Kidney tubule cell (primary cell): ENCODE measurements at places on chromosomes 2 and 18.

- DNase-seq = no peak
Observed at GRCh38 chr2:119536211-119536610, 8.0 kb upstream of the CFAP221 start.

- DNase-seq = no peak
Observed at GRCh38 chr18:74529378-74529777, 4.9 kb upstream of the CNDP1 start.

GRCh38 chr18:52970686-52971085 lies 630.7 kb downstream of the DCC start:
- DNase-seq = no peak

- DNase-seq = no peak
Observed at GRCh38 chr2:120230515-120231471, 7.6 kb upstream of the TMEM185B start.

DNA sequence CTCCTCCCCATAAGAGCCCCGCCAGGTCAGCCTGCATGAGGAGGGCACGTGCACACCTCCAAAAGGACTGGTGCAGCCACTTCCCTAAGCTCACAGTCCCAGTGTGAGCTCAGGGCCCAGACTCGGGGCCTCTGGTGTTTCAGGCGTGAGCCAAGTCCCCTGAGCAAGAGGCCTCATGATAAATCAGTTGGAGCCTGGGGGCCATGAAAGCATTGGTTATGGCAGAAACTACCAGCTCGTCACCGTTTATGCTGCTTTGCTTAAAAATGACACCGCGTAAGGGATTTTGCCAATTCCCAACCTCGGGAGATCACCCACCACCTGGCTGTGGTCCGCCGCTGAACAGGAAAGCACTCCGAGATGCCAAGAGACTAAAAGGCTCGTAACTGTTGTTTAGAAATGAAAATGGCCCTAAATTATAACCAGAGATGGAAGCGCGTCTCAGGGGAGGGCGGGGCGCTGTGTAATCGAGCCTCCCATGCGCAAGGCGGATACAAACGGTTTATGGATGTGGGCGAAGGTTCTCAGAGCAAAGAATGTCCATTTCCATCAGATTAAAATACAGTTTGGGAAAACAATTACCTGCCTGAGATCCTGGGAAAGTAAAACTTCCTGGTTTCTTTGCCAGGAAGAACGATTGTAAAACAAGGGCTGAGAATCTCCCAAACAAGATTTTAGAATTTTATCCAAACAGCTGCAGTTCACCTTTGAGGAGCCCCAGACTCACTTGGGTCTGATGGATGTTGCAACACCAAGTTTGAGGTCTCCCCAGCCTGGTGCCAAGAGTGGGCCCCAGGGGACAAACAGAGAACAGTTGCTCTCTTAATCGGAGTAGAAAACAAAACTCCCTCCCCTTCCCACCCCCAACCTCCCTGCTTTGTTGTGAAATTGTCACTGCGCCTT lies 141.4 kb downstream of the BCL2 start:
- no peak for DNase-seq

- peak; percentile 93 for DNase-seq
Observed at GRCh38 chr18:58394046-58394445, 234.8 kb downstream of the ALPK2 start.

GRCh38 chr2:102080451-102081242 lies 61.9 kb upstream of the IL1R1 start:
- peak; percentile 67 for DNase-seq

DNA sequence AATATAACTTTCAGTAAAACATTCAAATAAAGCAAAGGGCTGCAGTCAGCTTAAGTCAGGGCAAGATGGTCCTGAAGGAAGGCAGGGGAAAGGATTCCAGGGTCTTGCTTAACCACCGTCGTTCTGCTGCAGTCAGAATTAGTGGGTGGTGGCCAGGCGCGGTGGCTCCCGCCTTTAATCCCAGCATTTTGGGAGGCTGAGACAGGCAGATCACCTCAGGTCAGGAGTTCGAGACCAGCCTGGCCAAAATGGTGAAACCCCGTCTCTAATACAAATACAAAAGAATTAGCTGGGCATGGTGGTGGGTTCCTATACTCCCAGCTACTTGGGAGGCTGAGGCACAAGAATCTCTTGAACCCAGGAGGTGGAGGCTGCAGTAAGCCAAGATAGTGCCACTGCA lies 6.8 kb downstream of the SLC19A3 start:
- no peak for DNase-seq

DNA sequence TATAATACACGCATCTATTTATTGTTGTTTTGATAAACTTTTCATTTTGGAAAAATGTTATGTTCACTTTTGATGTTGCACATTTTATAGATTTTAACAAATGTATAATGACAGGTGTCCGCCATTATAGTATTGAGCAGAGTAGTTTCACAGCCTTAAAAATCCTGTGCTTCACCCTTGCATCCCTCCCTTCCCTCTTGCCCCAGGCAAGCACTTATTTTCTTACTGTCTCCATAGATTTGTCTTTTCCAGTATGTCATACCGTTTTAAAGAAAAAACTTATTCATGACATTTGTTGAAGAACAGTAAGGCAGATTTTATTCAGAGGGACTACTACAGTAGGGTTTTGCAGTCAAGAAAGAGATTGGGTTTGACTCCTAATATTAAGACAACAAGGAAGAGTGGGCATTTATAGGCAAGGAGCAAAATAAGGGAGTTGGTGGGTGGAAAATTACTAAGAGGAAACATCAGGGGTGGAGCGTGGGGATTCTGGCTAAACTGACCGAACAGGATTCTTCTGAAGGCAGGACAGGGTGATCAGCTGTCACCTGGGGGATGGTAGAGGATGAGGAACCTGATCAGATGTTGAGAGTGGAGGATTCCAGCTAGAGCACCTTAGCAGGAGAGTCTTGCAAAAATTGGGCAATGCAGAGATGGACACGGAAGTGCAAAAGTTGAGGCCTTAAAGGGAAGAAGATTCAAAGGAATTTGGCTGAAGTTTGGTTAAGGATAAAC lies 108.8 kb downstream of the NCK2 start:
- DNase-seq = peak; percentile 20

- DNase-seq = no peak
Observed at GRCh38 chr18:33653231-33653630, 75.2 kb downstream of the ASXL3 start.

- peak; percentile 39 for DNase-seq
Observed at GRCh38 chr18:62637807-62638687, 77.3 kb upstream of the PHLPP1 start.

GRCh38 chr2:38751596-38752410 lies 642 bp upstream of the SRSF7 start:
- no peak for DNase-seq

DNA sequence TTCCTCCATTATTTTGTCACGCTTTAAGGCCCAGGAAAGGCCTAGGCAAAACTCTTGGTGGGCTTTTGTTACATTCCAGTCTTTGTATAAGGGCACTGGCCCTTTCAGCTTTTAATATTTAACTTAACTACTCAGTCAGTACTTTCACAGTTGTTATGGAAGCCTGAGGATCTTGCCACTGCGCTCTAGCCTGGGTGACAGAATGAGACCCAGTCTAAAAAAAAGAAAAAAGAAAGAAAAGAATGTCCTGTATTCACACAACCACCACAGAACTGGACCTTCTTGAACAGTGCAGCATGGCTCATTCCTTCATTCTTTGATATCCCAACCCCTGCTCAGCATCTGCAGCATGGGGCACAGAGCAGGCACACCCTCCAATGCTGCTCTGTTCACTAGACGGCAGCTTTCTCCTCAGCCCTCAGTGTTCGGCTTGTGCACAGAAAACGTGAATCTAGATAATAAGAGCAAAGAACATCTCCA lies 93.4 kb upstream of the MSH2 start:
- DNase-seq = peak; percentile 57

DNA sequence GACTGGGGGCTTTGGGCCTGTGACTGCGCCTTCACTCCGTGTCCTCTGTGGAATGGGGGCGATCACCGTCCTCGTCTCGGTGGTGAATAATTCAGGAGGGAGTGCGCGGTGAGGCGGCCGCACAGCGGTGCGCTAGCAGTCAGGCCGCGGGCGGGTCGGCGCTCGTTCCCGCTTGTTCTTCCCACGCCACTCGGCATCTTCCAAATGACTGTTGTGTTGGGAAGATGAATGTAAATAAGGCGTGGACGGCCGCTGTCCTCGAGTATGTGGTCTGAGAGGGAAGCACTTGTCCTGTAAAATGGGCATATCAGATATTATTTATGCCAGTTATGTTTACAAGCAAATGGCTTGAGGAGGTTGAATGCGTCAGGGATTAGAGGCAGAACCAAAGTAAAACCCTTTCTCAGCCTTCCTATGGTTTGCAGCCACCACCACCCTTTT lies 608 bp upstream of the VPS4B start:
- DNase-seq = no peak

GRCh38 chr2:239035361-239035814 lies 187.5 kb downstream of the TWIST2 start:
- DNase-seq = peak; percentile 11

DNA sequence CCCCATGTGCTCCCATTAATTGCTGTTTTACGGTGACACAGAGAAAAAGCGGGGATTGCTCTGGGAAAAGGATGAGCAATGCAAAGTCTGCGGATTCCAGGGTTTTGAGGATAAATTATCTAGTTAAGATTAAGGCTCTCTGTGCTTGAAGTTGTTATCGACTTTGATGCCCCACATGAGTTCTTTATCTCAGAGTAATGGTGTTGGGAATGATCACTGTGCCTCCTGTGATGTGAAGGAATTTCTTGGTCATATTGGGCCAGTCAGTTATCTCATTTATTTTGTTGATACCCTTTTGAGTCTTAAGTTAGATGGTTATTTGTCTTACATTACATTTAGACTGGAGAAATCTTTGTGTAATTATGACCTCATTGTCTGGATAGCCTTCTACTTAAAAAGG lies 184.6 kb upstream of the MEX3C start:
- DNase-seq = no peak

GRCh38 chr2:6654279-6654678 lies 211.4 kb downstream of the CMPK2 start:
- no peak for DNase-seq

- no peak for DNase-seq
Observed at GRCh38 chr18:77981874-77982273, 732.2 kb downstream of the GALR1 start.

DNA sequence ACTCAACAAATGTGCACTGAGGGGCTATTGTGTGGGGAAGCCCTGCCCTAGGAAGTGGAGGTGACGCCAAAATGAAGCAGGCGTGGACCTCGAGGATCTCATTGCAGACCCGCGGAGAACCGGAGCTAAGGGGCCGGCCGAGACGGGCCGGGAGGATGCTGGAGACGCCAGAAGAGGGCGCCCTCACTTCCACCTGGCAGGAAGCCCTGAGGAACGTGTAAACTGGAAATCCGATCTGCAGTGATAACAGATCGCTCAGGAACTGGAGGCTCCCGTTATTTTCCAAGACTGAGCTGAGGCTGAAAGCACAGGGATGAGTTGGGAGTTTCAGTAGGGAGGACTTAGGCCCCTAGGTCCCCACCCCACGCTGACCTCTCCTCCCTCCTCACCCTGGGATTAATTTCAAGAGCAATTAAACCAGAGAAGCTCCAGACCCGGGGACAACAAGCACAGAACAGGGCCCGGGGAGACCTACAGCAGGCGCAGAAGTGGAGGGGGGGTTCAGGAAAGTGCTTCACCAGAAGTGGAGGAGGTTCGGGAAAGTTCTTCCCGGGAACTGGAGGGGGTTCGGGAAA lies 7.7 kb upstream of the COL6A3 start:
- DNase-seq = peak; percentile 78

- no peak for DNase-seq
Observed at GRCh38 chr18:681985-682384, 24.5 kb downstream of the TYMS start.

GRCh38 chr2:6080932-6081753 lies 389.0 kb downstream of the SOX11 start:
- DNase-seq = no peak

DNA sequence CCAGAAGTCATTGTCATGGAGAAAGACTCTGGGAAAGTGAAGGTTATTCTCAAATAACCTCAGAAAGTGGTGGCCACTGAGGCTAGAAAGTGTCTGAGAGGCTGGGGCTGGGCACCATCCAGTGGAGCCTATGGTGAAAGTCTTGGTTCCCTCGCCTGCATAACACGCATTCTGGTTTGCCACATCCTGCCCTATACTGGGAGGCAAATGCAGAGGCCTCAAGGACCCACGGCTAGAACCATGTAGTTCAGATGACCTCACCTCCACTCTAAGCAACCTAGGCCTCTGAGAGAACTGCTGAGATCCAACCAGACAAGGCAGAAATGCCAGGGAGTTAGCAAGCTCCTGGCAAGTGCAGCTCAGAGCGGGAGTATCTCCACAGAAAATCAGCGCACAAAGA lies 5.1 kb downstream of the ITGB6 start:
- peak; percentile 33 for DNase-seq

- no peak for DNase-seq
Observed at GRCh38 chr2:172090044-172090961, 5.0 kb downstream of the DLX1 start.

DNA sequence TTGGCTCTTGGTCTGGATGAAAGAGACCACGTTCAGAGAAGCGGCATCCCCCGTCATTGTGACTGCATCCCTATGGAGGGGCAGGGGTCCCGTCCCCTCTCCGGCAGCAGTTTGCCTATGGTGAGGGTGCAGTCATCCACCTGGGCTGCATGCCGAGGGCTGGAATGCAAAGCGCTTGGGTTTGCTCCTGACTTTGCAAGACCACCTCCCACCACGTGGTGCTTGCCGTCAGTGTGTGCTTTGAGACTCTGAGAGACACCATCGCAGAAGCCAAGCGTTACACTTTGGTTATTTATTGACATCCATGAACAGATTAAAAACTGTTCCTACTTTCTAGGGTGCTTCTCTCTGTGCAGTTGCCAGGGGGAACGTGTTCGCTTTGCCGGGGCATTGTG lies 59.5 kb downstream of the SH3RF3 start:
- DNase-seq = no peak

DNA sequence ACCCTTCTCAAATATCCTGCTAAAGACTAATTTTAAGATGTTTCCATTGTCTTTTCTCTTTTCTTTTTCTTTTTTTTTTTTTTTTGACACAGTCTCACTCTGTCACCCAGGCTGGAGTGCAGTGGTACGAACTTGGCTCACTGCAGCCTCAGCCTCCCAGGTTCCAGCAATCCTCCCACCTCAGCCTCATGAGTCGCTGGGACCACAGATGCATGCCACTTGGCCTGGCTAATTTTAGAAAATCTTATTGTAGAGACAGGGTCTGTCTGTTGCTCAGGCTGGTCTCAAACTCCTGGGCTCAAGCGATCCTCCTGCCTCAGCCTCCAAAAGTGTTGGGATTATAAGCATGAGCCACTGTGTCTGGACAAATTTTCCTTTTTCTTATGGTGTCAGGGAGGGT lies 167.5 kb downstream of the MCFD2 start:
- DNase-seq = peak; percentile 39

DNA sequence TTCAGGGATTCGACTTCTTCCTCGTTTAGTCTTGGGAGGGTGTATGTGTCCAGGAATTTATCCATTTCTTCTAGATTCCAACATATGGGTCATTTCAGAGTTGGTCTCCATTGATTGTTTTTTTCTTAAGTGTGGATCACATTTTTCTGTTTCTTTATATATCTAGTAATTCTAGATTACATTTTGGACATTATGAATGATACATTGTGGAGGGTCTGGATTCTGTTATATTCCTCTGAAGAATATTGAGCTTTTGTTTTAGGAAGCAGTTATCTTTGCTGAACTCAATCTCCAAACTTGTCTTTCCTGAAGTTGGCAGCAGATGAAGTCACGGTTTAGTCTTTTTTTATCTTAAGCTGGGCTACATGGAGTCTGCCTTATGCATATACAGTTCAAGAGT lies 9.3 kb downstream of the FAM228B start:
- no peak for DNase-seq

- DNase-seq = no peak
Observed at GRCh38 chr2:211928201-211928600, 610.4 kb downstream of the ERBB4 start.

GRCh38 chr2:114724454-114724853 lies 282.0 kb downstream of the DPP10 start:
- DNase-seq = no peak

GRCh38 chr2:119649364-119649917 lies 29.6 kb upstream of the TMEM177 start:
- DNase-seq = peak; percentile 40
